AG04450 (cell line): ENCODE measurements at places on chromosomes 7 and 10.

GRCh38 chr7:89770161-89770560, 384.1 kb upstream of the STEAP1 start:
- DNase-seq = no peak

GRCh38 chr7:139641337-139641992, 118.0 kb downstream of the CLEC2L start:
- no peak for DNase-seq

DNA sequence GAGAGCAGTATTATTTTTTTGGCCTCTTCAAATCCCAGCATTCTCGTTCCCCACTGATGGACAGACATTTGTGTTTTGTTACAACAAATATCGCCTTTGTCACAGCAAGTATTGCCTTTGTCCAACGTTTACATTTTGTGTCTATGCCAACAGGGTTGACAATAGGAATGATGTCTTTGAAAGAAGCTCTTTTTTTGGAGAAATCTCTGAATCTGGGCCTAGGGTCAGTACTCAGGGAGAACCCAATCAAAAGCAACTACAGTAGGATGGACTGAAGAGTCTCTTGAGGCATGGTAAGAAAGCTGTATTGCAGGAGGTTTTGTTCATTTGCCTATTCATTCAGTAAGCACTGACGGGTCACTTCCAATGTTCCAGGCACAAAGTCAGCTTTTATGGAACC, 57.7 kb upstream of the KLF14 start:
- no peak for DNase-seq

- DNase-seq = no peak
These were observed 479.3 kb upstream of the PODXL start for GRCh38 chr7:132035517-132036362.

- DNase-seq = no peak
These were observed 133.7 kb downstream of the SLC25A13 start for GRCh38 chr7:96188174-96188581.

DNA sequence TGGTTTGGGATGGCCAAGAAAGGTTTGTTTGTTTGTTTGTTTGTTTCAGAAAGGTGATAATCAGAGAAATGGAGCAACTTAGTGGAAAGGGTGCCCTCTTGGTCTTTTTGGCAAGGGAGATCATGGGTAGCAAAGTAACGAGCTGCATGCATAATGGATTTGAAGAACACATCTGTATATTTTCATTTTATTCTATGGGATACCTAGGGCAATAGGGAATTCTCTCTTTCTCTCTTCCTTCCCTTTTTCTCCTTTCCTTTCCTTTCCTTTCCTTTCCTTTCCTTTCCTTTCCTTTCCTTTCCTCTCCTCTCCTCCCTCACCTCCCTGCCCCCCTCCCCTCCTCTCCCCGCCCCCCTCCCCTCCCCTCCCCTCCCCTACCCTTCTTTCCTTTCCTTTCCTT, 492.1 kb downstream of the NEBL start:
- no peak for DNase-seq

DNA sequence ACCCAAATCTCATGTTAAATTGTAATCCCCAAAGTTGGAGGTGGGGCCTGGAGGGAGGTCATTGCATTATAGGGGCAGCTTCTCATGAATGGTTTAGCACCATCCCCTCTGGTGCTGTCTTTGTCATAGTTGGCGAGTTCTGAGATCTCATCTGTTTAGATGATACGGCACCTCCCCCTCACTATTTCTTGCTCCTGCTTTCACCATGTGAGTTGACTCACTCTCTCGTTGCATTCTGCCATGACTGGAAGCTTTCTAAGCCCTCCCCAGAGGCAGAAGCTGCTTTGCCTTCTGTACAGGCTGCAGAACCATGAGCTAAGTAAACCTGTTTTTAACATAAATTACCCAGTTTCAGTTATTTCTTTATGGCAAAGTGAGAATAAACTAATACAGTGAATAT, 18.9 kb upstream of the ZNF138 start:
- no peak for DNase-seq

GRCh38 chr7:81884817-81885216, 115.0 kb upstream of the HGF start:
- DNase-seq = no peak

GRCh38 chr10:123683865-123684264, 17.7 kb downstream of the GPR26 start:
- DNase-seq = no peak

DNA sequence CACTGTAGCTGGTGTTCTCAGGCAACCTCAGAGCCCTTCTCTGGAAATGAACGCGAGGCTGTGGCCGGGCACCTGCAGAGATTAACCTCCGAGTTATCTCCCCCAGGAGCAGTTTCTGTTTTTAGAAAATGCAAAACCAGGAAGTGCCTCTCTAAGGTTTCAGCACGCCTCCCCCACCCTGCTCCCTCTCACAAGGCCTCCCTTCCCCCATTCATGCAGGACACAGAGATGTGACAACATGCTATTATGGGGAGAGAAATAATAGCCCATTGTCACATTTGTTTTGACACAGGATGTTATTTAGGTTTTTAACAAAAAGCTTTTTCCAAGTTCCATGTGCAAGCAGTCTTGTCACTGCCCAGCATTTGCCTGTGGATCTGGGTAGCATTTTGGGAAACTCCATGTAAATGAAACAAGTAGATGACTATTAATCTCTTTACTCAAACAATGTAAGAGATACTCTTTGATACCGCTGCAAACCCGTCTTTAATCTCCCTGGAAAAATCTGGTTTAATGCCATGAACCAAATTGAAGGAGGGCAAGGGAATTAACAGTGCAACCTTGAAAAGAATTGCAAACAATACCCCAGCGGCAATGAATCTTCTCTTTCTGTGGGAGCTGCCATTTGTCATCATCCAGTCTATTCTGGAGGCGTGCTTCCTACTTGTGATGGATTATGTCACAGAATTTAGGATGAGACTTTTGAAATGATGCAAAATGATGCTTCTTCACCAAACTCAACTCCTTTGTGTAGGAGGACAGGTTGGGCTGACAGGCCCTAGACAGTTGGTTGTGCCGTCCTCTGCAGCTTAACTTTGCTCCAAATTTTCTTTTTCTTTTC, 86.5 kb upstream of the NMT2 start:
- no peak for DNase-seq

GRCh38 chr10:26857991-26858706, 2.6 kb downstream of the ABI1 start:
- DNase-seq = no peak

DNA sequence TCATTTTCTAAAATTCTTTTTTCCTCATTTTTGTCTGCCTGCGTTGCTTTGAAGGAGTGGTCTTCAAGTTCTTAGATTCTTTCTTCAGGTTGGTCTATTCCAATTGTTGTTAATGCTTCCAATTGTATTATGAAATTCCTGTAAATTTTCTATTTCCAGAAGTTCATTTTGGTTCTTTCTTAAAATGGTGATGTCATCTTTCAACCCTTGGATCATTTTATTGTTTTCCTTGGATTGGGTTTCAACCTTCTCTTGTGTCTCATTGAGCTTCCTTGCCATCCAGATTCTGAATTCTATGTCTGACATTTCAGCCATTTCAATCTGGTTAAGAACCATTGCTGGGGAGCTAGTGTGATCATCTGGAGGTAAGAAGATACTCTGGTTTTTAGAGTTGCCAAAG, 33.1 kb downstream of the PNLIPRP2 start:
- no peak for DNase-seq

GRCh38 chr7:85510287-85510686, 323.4 kb upstream of the SEMA3D start:
- no peak for DNase-seq

- no peak for DNase-seq
These were observed 21.3 kb downstream of the WNT8B start for GRCh38 chr10:100483876-100484666.

- DNase-seq = no peak
These were observed 585.1 kb downstream of the GATA3 start for GRCh38 chr10:8639486-8640185.

DNA sequence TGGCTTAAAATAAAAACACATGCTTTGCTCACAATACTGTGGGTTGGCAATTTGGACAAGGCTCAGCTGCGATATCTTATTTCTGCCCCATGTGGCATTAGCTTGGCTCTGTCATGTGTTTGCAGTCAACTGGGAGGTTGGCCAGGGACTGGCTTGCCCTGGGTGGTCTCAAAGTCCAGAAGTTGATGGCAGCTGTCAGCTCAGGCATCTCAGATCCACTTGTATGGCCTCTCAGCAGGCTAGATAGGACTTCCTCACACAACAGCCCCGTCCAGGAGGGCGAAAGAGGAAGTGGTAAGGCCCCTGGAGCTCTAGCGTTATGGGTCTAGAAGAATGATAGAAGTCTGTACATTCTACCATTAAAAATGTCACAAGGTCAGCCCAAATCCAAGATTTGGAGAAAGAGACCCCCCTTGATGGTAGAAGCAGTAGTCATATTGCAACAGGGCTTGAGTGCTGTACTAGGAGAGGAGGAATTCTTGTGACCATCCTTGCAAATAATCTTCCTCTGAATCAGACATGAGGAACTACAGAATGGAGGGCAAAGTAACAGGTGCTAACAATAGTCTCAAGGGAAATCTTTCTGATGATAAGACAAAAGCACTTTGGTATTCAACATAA, 166.2 kb downstream of the FAM107B start:
- DNase-seq = no peak

- DNase-seq = no peak
These were observed 366.3 kb downstream of the DNAJB6 start for GRCh38 chr7:157703131-157703530.

DNA sequence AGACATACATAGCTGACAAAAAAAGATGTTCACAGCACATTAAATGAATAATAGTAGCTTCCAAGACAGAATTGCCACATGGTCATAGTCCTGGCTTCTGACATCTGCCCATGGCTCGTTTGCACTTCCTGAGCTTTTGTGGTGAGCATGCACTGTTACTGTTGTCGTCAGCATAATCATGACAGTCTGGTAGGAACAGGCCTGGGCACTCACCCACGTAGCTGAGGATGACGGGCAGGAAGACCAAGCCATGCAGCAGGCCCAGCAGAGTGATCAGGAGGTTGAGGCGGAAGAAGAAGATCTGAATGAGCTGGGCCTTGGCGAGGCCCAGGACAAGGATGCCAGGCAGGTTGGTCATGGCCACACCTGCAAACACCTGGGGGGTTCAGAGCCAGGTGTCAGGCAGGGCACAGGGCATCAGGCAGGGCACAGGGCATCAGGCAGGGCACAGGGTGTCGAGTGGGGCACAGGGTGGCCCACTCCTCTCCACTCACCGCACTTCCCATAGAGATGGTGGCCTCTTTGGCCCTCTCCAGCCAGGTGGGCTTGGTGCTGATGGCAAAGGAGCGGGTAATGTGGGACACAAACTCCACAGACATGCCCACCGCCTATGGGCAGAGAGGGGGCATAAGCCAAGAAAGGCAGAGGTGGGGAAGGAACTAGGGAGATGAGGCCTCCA, 25.3 kb upstream of the NUDCD3 start:
- DNase-seq = no peak

DNA sequence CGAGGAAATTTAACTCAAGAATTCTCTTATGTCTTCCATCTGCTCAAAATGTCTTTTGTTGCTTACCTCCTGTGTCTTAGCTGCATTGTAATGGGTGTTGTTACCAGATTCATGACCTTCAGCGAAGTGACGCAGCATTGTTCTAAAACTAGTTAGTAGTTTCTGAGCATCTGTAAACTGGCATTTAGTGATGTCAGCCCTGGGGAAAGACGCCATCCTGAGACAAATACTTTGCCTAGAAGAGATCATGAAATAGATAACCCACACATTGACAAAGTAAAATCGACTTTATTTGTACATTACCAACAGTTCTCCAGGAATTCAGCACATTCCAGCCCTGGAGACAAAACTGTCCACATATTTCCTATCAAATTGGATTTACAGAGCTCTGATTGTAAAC, 87.8 kb downstream of the GPAM start:
- no peak for DNase-seq

DNA sequence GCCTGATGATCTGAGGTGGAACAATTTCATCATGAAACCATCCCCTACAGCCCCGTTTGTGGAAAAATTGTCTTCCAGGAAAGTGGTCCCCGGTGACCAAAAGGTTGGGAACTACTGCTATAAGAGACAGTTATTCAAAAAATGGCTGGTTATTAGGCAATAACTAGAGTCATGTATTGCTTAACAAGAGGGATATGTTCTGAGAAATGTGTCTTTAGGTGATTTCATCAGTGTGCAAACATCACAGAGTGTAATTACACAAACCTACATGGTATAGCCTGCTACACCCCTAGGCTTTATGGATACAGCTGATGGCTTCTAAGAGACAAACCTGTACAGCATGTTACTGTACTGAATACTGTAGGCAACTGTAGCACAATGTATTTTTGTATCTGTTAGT, 71.3 kb upstream of the CSTF2T start:
- no peak for DNase-seq

DNA sequence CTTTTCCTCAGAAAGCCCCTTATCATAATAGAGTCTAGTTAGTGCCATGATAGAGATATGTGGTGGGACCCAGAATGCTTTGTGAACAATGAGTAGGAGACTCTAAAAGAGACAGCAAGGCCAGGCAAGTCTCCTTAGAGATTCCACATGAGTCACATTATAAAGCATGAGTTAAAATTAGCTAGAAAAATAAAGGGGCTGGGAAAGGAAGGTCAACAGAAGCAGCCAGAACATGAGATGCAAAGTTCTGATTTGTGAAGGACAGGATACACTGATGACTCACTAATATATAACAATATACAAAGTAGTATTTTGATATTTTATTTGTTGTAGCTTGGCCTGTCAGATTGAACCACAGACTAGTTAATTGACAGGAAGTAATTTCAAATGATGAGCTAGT, 25.3 kb upstream of the SNX13 start:
- DNase-seq = no peak

DNA sequence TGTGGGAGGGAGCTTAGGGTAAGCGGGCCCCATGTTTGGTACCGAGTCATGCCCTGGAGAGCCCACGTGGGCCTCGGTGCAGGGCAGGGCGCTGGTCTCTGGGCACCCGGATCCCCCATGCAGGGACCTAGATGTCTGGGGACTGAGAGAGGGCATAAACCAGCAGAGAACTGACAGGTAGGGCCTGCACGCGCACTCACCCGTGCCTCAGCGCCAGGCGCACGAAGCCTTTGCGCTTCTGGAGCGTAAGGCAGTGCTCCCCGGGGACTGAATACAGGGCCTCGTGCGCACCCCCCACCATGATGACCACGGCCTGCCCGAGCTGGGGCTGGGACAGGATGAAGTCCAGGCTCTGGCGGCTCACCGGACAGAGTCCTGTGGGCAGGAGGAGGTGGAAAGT, 2.8 kb downstream of the MOGAT3 start:
- no peak for DNase-seq

- no peak for DNase-seq
These were observed 282.5 kb upstream of the KLF6 start for GRCh38 chr10:4067531-4067930.

- DNase-seq = no peak
These were observed 24.6 kb downstream of the RTKN2 start for GRCh38 chr10:62244088-62244487.
